ENCODE measurements at places on chromosomes 1 and 21.
A peak's percentile ranks its signal among the peaks of the same experiment; 100 is the strongest.

DNA sequence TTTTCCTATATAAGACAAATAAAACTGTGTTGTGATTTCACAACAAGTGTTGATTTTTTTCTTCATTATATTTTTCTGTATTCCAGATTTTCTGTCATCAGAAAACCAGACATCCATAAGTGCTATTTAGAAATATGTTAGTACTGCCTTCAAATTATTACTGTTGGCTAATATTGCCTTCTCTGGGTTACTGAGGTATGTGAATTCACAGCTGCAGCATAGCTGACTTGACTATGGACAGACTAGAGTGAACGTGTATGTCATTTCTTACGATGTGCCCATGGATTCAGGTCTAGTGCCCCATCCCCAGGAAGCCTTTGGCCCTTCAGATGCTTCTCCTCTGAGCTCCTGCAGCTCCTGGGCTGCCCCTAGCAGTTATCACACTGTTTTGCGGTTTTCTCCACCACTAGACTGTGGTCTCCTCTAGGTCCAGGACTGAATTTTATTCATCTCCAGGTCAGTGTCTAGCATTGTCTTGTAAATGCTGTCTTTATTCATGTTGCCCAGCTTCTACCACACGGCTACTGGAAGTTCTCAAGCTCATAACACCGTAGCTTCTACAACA is 118.5 kb downstream of the FGGY start:
- no peak for DNase-seq

GRCh38 chr1:209748620-209749019 is 7.2 kb upstream of the TRAF3IP3 start:
- no peak for DNase-seq

GRCh38 chr1:237737938-237738610 is 152.6 kb downstream of the ZP4 start:
- no peak for DNase-seq

DNA sequence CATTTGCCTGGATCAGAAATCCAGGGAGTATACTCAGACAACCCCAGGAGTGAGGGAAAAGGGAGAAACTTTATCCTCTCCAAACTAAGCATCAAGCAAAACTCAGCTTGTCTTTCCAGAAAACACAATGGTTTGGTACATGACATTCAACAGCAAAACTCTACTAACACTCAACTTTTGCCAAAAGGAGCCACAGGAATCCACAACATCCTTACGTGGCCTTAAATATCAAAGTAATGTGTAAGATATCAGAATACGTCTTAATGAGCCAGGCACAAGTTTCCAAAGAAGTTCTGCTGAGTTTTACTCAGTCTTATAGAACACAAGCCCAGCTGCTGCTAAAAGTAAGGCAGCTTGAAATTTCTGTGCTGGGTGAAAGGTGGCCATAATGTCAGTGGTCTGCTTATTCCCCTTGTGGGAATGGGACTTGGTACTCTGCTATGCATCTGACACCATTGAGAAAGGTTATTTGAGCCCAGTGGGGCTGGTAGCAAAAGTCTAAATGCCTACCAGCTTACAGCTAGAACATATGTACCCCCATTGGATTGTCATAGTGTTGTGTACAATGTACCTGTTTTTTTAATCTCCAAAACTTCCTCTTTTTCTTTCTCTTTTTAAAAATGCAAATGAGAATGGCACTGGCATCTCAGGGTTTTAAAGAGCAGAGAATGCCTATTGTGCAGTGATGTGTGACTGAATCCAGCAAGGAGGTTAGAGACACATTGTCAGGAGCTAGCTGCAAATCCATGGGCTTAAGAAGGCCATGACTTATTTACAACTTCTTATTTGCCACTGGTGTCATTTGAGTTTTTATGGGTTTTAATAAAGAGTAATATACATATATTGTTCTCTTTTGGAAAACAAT is 62.0 kb upstream of the ST6GALNAC3 start:
- no peak for DNase-seq

- no peak for DNase-seq
Measured at GRCh38 chr1:23184212-23184934, 15.7 kb upstream of the LUZP1 start.

- no peak for DNase-seq
Measured at GRCh38 chr1:234874291-234875288, 254.0 kb downstream of the TOMM20 start.

DNA sequence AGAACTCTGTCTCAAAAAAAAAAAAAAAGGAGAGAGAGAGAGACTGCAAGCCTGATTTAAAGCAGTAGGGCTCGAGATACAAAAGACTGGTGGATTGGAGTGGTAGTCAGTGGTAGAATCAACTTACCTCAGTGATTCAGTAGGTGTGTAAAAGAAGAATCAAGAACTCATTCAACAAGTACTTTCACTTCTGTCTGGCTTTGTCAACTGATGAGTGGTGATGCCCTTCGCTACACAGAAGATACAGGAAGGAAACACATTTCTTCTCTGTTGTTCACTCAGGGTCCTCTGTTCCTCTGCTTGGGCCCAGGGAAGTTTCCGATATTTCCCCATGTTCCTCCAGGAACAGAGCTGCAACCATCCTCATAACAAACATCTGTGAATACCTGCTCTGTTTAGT is 68.6 kb upstream of the COG2 start:
- no peak for DNase-seq

DNA sequence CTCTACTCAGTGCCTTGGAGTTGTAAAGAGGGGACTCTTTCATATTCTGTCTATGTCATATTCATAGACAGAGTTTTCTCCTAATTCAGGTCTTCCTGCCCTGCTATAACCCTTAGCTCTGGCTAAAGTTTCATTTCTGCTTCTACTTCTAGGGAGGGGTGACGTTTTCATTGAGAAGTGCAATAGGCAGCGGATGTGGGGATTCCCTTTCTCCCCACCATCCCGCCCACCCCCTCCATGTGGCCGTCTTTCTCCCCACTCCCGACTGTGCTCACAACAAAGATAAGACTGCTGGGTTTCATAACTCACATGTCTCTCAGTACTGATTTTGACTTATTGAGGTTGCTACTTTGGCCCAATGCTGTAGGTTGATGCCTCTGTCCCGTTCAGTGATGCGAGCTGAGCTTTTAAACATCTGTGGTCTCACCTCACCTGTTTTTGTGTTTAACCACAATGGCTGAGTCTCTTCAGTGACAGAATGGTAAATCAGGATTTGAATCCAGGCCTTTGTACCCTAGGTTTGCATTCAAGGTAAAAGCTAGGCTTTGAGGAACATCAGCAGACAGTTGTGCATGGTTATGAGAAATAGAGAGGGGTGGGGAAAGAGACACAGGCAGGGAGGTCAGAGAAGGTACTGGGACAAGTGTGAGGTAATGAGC is 7.8 kb upstream of the KIF14 start:
- peak; percentile 68 for DNase-seq

GRCh38 chr1:198417039-198417438 is 123.4 kb downstream of the ATP6V1G3 start:
- no peak for DNase-seq

DNA sequence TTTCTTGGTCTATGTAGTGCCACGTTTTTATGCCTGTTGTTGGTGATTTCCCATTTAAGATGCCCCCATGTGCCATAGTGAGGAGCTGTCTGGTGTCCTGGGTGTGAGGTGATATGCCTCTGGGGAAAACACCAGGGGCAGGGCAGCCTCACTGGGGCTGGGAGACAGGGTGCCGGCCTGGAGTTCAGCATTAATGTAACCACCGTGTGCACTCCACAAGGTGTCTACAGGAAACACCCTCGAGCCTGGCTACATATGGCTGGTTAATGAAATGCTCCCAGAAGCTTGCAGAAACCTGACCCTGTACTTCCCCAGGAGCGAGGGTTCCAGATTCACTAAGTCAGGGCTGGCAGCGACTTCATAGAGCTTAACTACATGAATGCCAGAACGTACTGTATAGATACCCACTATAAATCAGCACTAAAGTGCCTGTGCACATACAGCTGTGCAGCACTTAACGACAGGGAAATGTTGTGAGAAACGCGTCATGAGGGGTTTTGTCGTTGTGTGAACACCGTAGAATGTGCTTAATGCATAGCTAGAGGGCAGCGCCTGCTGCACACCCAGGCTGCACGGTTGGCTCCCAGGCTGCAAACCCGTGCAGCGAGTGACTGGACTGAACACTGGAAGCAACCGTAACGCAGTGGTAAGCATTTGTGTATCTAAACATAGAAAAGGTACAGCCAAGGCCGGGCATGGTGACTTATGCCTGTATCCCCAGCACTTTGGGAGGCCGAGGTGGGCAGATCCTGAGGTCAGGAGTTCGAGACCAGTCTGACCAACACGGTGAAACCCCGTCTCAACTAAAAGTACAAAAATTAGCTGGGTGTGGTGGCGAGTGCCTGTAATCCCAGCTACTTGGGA is 10.4 kb downstream of the TFF2 start:
- no peak for DNase-seq

DNA sequence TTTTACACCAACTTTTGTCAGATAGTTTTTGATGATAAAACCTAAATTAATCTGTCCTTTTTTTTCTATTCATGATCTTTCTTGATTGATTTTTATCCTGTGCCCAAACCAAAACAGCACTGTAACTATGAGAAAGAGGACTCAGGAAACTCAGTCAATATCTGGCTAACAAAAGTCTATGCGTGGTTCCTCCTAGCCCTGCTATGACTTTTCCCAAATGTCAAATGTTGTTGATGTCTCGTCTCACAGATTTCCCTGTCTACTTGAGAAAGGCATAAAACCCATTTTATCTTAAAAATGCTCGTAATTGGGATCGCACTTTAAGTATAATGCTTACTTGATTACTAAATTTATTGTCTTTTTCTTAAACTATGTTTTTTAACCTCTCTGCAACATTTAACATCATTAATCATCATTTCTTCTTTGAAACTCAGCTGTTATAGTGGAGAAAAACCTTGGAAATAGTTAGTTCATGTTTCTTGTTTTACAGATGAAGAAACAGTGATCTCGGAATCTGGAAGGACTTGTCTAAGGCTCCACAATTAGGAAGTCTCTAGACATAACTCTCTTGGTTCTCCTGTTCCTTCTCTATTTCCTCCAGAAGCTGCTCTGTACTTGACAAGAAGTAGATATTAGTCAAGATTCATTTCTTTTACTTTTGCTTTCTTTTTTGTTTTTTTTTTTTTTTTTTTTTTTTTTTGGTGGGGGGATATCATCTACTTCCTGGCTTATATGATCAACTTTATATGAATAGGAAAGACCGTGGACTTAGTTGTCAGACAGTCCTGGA is 26.2 kb upstream of the PTPRC start:
- DNase-seq = no peak

DNA sequence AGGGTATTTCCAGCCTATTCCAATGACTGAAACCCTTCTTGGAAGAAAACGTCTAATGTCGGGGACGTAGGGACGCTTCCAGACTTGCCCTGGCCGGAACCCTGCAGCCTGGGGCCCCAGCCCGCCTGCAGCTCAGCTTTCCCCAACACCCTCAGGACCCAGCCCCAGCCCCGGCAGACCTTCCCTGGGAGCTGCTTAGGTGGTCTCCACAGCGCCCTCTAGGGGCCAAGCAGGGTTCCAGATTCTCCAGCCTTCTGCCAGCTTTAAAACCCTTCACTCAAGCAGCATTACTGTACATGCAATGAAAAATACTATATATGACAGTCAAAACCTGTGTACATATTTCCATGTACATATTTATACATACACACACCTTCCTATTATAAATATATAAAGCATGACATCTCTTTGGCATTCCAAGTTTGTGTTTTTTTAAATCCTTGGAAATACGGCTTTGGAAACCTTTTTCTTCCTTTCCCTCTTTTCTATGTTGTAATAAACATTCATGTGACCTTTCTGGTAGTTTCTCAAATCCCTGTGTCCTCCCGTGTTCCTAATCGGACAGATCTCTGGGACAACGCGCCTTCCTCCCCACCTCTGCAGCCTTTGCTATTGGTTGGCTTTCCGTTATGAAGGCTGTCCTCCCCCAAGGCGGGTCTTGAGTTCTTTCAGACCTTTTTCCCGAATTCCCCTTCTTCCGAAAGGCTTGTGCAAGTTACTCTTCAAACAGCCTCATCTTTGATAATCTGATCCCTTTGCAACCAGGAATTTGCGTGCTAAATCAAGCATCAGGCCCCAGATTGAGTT is 60.3 kb downstream of the STUM start:
- DNase-seq = peak; percentile 40

DNA sequence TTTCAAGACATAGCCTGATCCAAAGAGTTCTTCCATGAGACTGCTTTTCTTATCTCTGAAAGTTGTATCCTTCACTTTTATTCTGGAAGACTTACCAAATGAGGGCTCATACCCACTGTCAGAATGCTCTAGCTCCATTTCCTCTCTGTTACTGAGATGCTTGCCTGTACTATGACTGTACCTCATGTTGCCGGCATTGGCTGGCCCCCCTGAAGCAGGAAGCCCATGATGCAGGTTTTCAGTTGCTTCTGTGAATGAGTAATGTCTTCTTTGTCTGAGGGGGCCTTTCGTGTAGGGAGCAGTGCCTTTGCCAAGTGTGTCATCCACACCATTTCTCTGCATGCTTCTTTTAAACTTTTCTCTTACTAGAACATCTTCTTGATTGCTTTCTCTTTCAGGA is 39.5 kb downstream of the LCA5L start:
- DNase-seq = no peak

- DNase-seq = no peak
Measured at GRCh38 chr1:89065079-89065868, at the start of gene GBP1. Gene GBP1 (minus strand): TSS chr1:89065208. CDS start chr1:89063234, 1,974 bp downstream.

DNA sequence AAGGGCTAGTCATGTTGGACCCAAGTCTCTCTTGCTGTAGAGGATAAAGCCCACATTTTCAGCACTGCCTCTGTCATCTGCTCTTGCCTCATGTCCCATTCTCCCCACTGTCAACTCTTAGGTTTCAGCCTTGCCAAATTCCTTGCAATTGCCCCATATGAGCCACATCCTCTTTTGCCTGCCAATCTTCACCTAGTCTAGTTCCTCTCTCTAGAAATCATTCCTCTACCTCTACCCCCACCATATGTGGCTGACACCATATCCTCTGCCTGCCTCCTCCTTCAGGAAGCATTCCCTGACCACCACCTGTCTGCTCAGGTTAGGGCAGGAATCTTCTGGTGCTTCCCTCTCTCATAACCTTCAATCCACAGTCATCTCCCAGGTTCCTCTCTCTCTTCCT is 38.2 kb downstream of the SLC9A1 start:
- DNase-seq = no peak

DNA sequence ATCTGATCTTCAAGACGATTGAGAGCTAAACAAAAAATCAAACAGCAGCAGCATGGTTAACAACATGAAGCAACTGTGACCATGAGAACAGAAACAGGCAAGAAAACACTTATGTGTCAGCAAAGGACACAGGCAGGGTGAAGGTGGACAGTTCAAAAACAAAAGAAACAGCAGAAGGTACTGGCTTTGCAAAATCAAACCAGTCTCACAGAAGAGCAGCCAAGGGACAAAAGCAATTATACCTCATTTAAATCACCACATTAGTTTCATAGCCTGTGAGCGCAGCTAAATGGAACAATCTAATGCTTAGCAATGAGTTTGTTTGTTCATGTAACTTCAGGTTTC is 59.1 kb downstream of the CAPN2 start:
- no peak for DNase-seq

GRCh38 chr1:192418552-192419285 is 101.9 kb downstream of the RGS21 start:
- no peak for DNase-seq
